ENCODE measurements at places on chromosomes 2 and 18.

DNA sequence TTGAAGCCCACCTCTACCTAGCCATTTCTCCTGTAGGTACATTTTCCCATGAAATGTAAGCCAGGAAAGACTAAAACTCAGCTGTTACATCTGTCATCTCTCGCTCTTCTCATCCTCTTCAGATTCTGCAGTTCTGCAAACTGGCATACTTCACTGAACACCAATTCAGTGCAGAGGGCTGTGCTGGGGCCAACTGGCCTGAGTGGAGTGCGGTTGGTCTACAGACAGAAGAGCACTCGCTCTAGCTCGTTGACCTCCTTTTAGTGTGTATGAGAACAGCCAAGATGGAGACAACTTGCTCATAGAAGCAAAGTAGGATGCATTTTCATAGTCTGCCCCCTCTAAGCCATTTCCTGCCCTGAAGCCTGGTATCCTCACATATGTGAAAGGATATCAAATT is 862.6 kb downstream of the BCL11A start:
- no peak for DNase-seq

- DNase-seq, result no peak
Observed at GRCh38 chr18:5879479-5879882, 15.8 kb downstream of the TMEM200C start.

GRCh38 chr2:205130111-205130829 is 552.0 kb upstream of the NRP2 start:
- DNase-seq, result no peak

DNA sequence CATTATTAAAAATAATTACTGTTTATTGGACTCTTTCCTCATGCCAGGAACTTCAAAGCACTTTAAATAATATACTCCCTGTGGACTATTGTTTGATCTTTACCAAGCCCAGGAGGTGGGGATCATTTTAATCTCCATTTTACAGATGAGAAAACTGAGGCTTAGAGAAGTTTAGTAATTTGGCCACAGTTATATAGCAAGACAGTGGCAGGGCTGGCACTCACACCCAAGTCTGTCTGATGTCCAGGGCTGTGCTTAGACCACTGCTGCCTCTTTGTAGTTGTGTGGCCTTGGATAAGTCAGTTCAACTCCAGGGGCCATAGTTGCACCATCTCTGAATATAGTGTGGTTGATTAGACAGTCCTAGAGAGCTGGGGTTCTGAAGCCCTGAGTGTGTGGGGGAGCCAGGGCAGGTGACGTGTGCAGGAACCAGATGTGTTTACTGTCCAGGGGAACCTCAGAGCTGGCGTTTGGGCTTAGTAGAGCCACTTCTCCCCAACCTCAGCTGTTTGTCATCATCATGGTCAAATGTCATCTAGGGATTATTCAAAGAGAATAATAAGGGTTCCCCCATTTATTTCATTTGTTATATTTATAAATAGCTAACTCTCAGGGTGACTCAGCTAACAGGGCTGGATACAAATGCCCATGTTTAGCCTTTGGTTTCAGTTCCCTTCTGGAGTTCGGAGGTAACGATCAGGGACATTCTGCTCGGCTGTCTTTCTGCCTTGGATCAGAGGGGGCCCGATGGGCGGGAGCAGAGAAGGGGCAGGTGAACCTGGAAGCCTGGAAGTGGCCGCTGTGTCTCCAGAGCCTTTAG is 68.0 kb downstream of the BOLA3 start:
- no peak for DNase-seq

DNA sequence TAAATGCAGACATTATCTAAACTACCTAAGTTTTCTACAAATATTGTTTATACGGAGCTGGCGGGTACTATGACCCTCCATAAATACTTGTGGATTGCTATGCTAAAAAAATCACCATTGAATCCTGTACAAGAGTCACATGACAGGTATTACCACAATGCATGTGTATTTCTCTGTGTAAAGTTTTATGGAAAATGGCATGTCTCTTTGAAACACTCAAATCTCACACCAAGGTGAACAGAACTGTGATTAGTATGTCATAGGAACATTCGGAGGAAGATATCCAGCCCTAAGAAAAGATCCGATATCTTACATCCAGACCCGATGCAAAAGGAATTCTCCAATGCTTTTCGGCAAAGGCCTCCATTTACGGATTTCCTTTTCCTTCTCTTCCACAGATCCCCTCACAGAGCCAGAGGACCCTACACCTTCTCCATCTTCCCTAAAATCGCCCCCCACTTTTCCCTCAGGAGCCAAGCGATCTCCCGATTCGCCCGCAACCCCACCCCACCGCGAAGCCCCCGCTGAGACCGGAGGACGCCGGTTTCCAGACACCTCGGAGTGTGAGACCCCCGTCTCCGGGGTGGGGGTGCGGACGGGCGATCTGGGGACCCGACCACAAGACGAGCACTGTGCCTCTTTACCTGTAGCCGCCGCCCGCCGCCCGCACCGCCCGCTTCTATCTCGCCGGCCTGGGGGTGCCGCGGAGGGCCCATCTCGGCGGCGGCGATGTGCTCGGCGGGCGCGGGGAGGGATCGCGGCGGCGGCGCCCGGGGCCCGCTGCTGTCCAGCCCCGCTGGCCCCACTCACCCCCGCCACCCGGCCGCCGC is 1.2 kb downstream of the SAP130 start:
- DNase-seq, result no peak

DNA sequence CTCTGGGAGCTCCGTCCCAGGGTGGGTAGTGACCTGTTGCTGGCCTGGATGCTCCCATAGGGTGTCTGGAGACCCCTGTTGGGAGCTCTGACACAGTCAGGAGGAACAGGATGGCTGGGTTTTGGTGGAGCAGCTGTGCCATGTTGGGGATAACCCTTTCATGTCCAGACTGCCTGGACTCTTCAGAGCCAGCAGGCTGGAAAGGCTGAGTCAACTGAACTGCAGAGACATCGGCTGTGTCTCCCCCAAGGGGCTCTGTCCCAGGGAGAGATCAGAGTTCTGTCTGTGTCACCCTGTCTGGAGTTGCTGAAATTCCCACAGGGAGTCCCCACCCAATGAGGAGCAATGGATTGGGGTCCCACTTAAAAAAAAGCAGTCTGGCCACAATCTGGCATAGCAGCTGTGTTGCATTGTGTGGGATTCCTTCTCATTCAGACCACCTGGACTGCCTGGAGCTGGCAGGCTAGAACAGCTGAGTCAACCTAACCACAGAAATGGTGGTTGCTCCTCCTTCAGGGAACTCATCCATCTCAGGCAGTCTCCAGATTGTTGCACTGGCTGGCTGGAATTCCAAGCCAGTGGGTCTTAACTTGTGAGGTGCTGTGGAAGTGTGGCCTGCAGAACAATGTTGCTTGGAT is 37.2 kb downstream of the AGPS start:
- no peak for DNase-seq

DNA sequence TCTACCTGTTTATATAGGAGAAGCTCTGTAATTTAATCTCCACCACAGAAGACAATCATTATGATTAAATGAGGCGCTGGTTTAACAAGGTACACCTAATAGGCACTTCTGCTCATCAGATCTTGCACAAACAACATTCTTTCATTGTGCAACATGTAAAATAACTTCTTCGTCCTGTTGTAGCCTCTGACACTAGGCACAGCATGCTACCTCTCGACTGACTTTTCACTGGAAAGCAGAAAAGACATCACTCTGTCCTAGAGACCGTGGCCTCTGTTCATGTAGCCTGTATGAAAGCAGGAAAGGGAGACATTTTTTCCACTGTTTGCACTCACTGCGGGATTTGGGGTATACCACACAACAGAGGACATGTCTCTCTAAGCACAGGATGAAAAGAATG is 316.5 kb downstream of the IRS1 start:
- DNase-seq, result no peak

DNA sequence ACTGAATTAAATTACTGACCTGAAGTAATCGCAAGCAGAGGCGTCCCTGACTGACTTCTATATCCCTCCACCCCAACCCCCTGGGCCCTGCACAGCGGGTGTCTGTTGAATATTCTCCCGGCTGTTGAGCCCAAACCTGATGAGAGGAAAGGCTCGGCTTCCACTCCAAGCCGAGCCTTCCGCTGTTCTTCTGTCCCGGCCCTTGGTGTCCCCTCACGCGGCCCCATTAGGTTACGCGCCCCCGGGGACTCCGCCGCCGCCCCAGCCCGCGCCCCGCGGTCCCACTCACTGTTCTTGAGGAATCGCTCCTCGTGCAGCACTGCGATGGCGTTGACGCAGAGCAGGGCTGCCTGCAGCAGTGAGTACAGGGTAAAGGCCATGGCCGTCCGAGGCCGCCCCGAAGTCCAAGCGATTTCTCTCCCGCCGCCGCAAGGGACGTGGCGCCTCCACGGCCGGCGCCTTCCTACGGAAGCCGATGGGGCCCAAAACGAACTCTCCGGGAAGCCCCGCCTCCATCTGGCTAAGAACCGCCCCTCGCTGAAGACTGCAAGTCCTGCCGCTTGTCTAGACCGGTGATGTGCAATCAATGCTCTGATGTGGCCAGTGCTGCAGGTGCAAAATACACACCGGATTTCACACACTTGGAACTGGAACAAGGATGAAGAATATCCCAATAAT is at the start of gene IER3IP1:
TSS of gene IER3IP1 (minus strand) at position 467 of the 678 bp plus-strand sequence. CDS start at position 380, 87 bp downstream.
- DNase-seq, result peak; percentile 85

DNA sequence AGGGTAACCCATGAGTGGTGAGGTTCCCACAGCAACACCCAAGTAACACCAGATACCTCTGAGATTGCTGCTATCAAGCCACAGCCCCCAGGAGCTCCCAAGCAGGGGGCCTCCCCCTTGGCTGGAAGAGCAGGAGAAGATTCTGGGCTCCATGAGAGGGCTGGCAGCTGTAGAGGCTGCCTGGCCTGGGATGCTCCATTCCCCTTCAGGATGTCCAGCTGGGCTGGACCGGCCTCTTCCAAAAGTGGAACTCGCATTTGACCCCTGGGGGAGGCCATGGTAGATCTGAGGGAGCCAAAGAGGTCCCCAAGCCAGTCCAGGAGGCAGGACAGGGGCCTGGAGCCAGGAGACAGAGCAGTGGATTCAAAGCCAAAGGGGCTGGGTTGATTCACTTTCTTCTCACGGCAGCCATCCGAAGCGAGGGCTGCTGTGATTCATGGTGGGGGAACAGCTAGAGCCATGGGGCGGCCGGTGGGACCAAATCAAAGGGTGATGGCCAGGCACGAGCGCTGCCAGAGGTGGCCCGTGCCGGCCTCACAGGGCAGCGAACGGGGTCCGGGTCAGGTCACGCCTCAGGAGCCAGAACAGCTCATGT is 95.3 kb upstream of the ID2 start:
- no peak for DNase-seq

DNA sequence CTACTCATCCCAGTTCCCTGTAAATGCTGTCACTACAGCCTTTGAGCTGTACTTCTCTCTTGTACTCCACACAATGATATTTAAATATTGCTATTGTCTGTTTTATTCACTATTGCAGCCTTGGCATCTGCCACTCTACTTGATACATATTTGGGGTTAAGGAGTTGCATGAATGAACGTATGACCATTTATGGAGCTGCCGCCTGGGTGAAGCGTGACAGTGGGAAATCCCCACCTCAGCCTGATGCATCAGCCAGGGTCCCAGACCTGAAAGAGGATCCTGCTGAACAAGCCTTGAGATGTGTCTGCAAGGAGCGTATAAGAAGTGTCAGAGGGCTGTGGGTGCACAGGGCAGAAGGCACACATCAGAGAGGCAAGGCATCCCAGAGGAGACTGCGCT is 39.1 kb downstream of the MRPL35 start:
- peak; percentile 18 for DNase-seq

- no peak for DNase-seq
Observed at GRCh38 chr2:217736776-217737550, 265.8 kb downstream of the TNS1 start.

DNA sequence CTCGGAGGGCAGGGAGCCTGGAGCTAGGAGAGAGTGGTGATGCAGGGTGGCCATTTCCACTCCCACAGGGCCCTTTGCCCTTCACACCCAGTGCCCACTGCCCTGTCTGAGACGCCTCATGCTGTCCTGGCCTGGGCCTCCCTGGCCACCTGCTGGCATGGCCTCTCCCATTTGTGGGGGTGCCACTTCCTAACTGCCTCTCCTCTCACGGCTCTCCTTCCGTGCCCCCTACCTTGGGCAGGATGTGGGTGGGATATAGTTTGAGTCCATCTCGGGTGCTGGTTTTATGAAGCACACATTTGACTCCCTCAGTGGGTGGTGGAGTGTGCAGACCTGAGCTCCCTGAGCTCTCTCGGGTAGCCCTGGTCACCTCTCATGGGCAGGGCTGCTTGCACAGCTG is 46.0 kb downstream of the DGKD start:
- no peak for DNase-seq

- no peak for DNase-seq
Observed at GRCh38 chr18:50675043-50675442, 115.2 kb downstream of the MAPK4 start.

DNA sequence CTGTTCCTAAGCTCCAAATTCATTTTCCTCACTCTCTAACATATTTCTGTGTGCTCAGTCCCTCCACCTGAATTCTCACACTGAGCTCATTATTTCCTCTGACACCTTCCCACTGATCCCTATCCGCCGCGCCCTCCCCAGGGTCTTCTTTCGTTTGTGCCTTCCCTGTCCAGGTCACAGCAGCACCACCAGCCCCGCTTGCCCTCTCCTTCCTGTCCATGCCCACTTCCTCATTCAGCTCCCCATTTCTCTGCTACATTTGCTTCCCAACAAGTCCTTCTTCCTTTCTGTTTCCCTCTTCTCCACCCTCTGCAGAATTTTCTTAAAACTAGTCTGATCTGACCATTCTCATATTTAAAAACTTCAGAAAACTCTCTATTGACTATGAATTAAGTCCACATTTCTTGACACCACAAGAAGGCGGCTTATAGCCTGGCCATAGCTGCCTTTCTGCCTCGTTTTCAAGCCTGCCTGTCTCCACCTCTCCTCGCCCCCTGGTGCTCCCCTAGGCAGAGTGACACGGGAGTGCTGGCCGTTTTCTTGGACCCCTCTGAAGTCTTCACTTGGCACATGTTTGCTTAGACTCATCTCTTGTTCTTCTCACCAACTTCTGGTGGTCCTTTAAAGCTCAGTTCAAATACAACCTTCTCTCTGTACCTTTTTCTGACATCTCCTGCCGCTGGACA is 138.7 kb upstream of the BOD1L2 start:
- no peak for DNase-seq

- DNase-seq, result no peak
Observed at GRCh38 chr2:240904216-240905175, 1.6 kb upstream of the CROCC2 start.
